GM12878 (cell line): ENCODE measurements at places on chromosomes 5 and 9.

DNA sequence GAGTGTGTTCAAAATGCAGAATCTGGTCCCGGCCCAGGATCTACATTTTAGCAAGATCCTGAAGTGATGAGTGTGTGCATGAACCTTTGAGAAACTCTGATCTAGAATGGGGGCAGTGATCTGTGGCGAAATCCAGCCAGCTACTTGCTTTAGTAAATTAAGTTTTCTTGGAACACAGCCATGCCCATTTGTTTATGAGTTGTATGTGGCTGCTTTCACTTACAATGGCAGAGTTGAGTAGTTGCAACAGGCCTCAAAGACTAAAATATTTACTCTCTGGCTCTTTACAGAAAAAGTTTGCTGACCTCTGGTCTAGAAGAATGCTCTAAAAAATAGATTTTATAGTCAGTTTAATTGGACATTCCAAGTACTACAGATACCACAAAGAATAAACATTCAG is 588.3 kb downstream of the BNC2 start:
- DNase-seq, result no peak

DNA sequence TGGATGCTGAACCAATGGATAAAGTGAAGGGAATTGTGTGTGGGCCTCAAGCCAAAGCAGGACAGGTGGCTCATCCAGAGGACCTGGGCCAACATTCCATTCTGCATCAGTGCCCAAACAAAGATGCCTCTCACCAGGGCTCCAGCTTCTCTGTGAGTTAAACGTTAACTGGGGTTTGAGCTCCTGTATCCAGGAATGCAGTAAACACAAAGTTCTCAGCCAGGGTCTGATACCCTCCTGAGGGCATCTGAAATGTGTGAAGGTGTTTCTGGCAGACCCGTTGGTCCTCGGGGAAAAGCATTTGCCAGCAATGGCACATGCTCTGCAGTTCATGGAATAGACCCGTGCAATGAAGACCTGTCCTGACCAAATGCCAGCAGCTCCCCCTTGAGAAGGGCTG is 33.9 kb upstream of the AOPEP start:
- no peak for DNase-seq

DNA sequence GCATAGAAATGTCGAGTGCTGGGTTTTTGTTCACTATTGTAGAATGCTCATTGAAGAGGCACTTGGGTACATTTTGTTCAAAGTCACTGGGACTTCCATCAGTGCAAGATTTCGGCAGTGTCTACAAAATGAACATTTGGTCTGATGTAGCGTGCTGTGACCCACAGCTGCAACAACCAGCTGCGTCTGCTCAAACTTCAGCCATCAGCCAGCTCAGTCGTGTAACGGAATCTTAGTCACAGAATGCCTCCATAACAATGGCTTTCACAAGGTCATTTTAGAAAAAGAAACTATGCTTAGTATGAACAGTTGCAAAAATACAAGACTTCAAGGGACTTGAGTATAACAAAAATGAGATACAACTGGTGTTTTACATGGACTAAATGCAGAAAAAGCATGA is 828.1 kb upstream of the GRAMD2B start:
- DNase-seq, result no peak

DNA sequence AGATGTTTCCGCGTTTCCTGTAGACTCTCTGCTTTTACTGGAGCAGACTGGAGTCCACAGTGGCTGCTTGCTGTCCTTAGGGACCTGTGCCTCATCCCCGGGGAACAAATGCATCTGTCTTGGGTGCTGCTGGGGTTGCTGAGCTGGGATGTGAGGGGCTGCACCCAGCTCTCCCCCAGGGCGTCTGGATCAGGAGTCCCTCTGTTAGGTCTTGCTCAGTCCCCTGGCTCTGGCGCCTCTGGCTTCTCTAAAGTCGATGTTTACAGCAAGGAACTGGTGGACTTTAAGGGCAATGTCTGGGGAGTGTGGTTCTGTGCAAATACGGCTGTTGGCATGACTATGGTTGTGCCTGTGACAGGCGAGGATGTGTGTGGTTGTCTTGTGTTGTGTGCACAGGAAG is 91.4 kb downstream of the CACNA1B start:
- DNase-seq, result no peak

DNA sequence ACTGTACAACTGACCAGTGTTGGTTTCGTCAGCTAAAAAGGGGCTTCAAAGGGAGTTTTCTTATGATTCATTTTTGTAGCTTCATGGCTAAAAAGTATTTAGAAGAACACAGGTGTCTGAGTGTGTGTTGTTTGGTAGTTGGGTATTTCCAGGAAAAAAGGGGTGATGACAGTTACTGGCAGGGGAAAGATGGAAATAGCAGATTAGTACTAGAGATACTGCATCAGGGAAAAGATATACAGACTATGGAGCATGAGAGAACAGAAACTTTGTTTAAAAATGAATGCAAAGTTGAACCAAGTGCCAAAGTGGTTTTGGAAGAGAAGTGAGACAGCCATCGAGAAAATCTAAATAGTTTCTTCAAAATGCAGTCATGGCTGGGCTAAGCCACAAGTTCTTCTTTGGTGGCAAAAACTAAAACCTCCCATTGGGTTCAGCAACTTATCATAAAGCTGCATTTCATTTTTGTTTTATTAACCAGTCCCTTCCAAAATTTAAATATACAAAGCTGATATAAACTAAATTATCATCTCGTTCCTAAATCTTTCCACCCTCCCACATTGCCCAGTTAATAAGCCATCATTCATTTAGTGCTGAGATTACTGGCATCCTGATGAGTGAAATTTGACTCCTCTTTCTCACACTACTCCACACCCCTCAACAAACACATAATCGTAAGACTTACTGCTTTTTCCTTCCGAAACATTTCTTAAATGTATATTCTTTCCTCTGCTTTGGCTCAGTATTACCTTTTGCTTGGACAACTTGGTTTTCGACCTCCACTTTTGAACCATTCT is 33.5 kb downstream of the ELL2 start:
- peak; percentile 91 for DNase-seq

- no peak for DNase-seq
These were observed 889 bp downstream of the PDLIM4 start for GRCh38 chr5:132258102-132259068.
